ENCODE measurements at places on chromosomes 7 and 10.

GRCh38 chr10:116997015-116997414 lies 8.0 kb downstream of the SHTN1 start:
- no peak for DNase-seq

DNA sequence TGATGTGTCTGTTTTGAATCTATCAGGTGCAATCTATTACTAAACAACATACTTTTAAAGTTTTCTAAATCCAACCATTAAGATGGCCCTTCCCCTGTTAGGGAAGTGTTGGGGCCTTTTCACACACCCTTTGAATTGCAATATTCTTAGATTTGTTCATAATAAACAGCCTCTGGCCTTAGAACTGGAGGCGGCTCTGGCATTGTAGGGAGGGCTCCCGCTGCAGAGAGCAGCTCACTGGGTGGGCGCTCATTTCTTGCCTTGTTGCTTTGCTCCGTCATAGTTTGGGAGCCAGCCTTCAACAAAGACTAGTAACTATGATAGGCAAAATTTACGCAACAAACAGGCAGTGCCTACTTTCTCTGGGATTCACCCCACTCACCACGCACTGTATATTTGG lies 4.2 kb upstream of the HOXA10 start:
- DNase-seq = no peak

- no peak for DNase-seq
Observed at GRCh38 chr10:109178591-109178990, 744.7 kb downstream of the XPNPEP1 start.

- no peak for DNase-seq
Observed at GRCh38 chr10:1654811-1655356, 82.4 kb downstream of the ADARB2 start.

Measured in CD4-positive, alpha-beta T cell treated with Interleukin-1 beta for 1 hour (primary cell).